EL (cell line): ENCODE measurements at places on chromosomes 3 and 15.

DNA sequence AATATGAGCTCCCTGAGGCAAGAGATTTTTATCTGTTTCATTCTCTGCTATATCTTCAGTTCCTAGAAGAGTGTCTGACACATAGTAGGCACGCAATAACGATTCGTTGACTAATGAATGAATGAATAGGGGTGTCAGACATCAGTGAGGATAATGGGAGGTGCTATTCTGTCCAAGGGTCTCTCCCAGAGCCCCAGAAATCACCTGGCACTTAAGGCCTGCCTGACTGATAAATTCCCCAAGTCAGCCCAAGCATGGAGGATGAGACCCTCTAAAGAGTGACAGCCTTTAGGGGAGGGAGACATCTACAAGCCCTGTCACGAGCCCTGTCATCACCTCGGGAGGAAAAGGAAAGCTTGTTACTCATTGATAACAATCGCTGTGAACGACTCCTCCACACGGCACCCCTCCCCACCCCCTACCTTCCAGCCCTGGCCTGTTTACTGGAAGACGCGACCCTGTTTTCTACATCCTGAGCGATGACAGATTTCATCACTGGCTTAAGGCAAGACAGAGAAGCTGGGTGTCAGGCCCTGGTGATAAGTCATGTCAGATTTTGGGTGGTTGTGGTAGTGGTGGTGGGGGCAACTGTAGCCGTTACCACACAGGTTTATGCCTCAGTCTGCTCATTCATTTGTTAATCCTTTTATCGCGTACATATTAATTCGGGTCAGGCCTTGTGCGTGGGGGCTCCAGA is 23.1 kb downstream of the BHLHE40 start:
- DNase-seq, result no peak

GRCh38 chr3:57971975-57972374 is 36.2 kb upstream of the FLNB start:
- DNase-seq, result no peak

GRCh38 chr15:86157606-86158293 is 78.1 kb downstream of the AGBL1 start:
- DNase-seq, result no peak

GRCh38 chr3:53005854-53006513 is 39.9 kb downstream of the SFMBT1 start:
- no peak for DNase-seq

DNA sequence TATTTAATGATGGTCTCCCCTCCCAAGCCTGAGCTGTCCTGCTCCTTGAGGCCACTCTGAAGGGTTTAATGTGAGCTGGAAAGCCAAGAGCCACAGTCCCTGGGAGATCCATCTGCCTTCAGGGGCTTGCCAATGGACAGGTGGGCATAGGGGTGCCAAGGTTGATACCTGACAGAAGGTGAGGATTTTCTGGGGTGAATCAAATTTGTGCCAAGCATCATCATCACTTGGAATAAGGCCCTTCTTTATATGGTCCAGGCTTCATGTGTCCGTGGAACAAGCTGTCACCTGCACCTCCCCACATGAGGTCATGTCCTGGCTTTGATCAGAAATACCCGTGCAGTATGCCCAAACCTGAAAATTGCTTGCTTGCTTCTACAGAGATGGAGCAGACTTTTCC is 71.9 kb upstream of the CTNNB1 start:
- no peak for DNase-seq

DNA sequence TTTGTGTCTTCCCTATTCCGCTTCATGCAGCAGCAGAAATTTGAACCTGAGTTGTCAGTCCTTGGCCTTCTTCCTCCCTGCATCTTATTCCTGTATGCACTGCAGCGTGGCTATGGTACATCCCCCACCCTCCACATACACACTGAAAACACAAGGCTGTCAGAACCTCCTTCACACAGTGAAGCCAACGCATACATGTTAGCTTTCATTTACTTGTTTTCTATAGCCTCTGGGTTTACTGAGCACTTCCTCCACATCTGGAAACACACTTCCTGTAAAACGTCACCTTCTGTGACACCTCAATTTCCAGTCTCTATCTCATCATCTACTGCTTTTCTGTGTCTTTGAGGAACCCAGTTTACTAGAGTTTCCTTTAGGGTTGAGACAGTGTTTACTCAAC is 47.0 kb downstream of the SUSD5 start:
- no peak for DNase-seq

- peak; percentile 87 for DNase-seq
These were observed 31.3 kb downstream of the RPN1 start for GRCh38 chr3:128619146-128619890.

DNA sequence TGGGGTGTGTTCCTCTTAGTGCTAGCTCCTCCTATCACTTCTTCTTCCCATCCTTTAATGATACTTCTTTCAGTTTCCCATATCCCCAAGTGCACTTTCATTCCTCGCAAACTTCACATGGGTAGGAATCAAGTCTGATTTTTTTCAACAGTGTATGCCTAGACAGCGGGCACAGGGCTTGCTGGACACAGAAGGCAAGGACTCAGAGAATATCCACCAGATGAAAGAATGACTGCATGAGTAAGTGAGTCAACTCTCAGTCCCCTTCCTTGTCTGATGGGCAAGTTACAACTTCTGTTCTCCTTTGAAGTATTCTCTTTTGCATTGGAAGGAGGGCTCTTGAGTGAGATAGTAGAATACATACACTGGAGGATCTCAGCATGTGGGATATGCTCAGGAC is 3.1 kb upstream of the SQOR start:
- DNase-seq, result no peak

DNA sequence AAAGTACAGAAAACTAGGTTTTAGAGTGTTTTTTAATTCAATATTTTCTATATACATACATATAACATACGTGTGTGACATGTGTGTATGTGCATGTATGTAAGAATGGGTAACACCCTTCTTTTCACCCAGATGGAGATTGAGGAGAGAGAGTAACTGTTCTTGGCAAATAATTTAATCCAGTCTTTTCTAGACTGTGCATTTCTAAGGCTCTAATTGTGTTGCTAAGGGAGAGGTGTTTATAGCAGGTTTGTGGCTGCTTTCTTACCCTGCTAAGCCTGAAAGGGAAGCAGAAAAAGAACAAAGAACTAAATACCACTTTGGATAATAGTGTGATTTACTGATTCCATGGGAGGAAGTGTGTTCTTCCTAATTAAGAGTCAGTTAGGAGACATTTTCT is 46.0 kb upstream of the ALDH1L1 start:
- DNase-seq, result no peak

DNA sequence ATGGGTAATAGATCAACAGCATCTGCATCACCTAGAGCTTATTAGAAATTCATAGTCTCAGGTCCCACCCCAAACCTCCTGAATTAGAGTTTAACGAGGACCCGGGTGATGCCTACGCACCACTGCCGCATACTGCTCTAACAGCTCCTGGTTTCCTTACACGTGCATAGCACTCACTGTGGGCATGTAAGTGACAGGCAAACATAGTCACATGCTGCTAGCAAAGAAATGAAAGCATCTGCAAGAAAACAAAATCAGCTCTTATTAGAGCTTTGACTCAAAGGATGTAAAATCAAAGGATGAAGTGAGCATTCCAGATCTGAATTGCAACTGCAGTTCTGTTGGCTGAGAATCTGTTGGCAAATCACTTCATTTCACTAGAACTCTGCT is 19.1 kb upstream of the RIOX2 start:
- DNase-seq, result no peak

DNA sequence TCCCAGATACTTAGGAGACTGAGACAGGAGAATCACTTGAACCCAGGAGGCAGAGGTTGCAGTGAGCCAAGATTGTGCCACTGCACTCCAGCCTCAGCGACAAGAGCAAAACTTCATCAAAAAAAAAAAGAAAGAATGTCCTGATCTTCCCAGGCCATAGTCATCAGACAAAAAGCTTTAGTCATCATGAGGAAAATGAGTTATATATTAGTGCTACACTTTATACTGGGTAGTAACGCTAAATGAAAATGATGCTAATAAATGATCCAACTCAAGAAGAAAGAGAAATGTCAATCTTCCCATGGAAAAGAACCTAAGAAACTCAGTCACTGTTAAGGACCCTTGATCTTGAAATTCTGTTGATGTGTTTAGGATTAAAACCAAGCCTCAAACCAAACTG is 26.3 kb upstream of the TRIM59 start:
- DNase-seq, result no peak

GRCh38 chr3:106263011-106263410 is 394.2 kb upstream of the CBLB start:
- no peak for DNase-seq

DNA sequence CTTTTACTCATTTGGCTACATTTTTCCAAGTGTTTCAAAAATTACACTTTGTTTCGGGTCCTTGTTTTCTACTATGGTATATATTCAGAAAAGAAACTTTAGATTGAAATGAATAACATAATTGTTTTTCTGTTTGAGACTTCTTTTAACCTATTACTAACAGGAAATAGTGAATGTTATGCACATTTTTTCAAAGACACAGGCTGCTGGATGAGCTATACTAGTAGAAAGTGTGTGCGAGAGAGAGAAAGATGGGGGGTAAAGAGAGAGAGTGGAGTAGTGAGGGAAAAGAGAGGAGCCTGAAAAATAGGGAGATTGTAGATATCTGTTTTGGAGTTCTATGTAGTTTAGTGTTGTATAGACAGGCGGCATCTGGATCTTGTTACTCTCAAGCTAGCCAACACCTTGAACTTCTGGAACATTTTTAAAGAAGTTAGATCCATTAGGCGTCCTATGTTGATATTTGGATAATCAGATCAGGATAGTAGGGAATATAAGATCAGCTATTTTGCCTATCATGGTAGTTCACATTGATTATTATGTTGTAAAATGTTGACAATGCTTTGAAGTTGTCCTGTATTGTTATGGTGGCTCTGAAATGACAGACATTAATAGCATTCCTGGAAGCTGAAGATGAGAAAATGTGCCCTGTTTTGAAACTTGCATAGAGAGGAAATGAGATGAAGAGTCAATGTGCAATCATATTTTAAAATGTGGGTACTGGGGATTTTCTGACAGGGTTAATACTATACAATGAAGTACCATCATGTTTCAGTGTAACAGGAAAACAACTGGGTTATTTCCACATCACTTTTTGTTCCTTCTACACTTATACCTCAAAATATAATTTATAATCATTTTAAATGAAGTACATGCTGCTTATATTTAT is 2.6 kb downstream of the RBMS3 start:
- no peak for DNase-seq
